ENCODE measurements at places on chromosomes 7 and 10. TPM values are rescaled to one million over a fixed set of nuclear protein-coding genes. Genes with fewer than 3 reads are reported as not detected.

Gene LGI1
- total RNA-seq = not detected

- DNase-seq = peak; percentile 45
- H3K27ac ChIP-seq = no peak overlapping the region
- no peaks in the 10 kb centered on the region for H3K27me3 ChIP-seq
- H3K4me1 ChIP-seq = no peaks in the 10 kb centered on the region
Observed at GRCh38 chr7:107201795-107202450, 33.1 kb downstream of the HBP1 start.

Gene SLC26A5
- not detected for total RNA-seq

DNA sequence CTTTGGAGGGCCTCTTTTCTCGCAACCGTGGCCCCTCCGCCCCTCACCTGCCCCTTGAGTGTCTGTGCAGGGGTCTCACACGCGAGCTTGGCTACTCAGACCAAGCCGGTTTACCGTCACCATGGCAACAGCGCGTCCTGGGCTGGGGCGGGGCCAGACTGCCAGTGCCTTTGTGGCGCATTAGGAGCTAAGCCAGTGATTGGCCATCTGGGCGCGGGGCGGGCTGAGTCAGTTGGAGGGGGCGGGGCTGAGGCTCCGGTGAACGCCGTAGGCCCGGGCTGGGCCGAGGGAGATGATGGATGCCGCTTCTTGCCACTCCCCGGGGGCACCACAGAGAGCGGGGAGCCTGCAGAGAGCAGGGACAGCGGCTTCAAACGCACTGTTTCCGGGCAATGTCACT lies 48.7 kb upstream of the FXYD4 start:
- peaks cover 14% of the 10 kb centered on the region for H3K27me3 ChIP-seq
- H3K4me3 ChIP-seq = no peak overlapping the region
- H3K36me3 ChIP-seq = no peaks in the 10 kb centered on the region
- H3K4me1 ChIP-seq = no peaks in the 10 kb centered on the region

Gene FXYD4
- not detected for total RNA-seq

Gene GRID1
- total RNA-seq = not detected

DNA sequence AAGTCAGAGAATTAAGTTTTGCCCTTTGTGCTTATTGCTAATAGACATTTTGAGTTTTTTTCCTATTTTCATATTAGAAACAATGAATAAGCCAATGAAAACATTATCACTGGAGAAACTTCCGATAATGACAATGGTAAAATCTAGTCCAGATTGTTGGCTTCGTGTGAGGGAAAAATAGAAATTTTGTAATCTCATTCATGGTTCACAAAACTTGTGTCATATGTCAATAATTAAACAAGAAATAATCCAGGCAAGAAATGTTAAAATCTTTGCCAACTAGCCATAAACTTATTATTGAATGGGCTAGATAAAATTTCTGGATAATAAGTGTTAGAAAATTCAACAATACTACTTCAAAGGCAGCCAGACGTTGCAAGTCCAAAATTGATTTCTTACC lies 36.6 kb downstream of the RNLS start:
- no peaks in the 10 kb centered on the region for H3K27me3 ChIP-seq
- no peak for DNase-seq
- 0 out of 2 replicates have a peak, but pooled peaks cover 6% of the 10 kb centered on the region for H3K4me1 ChIP-seq
- H3K36me3 ChIP-seq = no peaks in the 10 kb centered on the region
- no peak overlapping the region for H3K4me3 ChIP-seq

Gene PTPRN2
- total RNA-seq = not detected

Gene GNAI1
- total RNA-seq = 30.7 TPM

- H3K4me3 ChIP-seq = no peak overlapping the region
- no peak for DNase-seq
- H3K36me3 ChIP-seq = no peaks in the 10 kb centered on the region
Observed at GRCh38 chr10:78260141-78260540, 226.5 kb downstream of the RPS24 start.

Gene FKBP6
- total RNA-seq = not detected

Gene CPA4
- total RNA-seq = 16.7 TPM

Gene NME8
- not detected for total RNA-seq

DNA sequence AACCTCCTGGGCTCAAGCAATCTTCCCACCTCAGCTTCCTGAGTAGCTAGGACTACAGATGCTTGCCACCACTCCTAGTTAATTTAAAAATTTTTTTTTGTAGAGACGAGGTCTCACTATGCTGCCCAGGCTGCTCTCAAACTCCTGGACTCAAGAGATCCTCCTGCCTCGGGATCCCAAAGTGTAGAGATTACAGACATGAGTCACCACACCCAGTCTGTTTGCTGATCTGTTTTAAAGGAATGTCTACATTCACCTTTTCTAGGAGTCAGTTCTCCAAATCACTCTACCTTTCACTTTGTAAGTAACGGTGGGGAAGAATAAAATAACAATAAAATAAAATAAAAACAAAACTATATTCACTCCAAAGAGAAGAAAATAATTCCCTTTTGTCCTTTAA lies 86.6 kb upstream of the AGBL3 start:
- peak; percentile 68 for DNase-seq
- peaks cover 55% of the 10 kb centered on the region for H3K4me1 ChIP-seq
- no peak overlapping the region for H3K4me3 ChIP-seq
- peak overlapping the region; percentile 66 for H3K27ac ChIP-seq
- H3K27me3 ChIP-seq = no peaks in the 10 kb centered on the region

Gene FBXL13
- 0.43 TPM for total RNA-seq

GRCh38 chr7:115869190-115869589 lies 161.4 kb downstream of the TFEC start:
- peak; percentile 20 for DNase-seq
- no peaks in the 10 kb centered on the region for H3K36me3 ChIP-seq
- no peak overlapping the region for H3K4me3 ChIP-seq
- no peaks in the 10 kb centered on the region for H3K4me1 ChIP-seq
- 0 out of 2 replicates have a peak, but pooled peaks cover under 1% of the 10 kb centered on the region for H3K27me3 ChIP-seq

Gene ABCC2
- total RNA-seq = under 0.01 TPM

DNA sequence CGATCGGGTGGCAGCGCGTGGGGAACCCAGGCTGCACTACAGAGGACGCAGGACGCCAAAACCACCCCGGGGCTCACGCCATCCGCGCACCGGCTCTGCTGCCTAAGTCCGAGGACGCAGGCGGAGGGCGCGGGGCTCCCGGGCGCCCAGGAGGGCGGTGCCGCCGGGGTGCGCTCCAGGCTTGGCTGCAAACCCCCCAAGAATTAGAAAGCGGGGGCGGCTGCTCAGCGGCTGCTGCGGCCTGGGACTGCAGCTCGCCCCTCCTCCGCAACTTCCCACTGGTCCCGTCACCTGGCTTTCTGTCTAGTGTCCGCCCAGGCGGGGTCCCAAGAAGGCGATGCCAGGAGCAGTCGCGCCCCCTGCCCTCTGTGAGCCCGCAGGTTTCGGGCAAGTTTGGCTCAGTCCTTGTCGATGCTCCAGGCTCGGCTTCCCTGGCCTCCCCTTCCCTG lies 1.7 kb upstream of the POU6F2 start:
- no peak overlapping the region for H3K4me3 ChIP-seq
- no peaks in the 10 kb centered on the region for H3K36me3 ChIP-seq
- no peak overlapping the region for H3K27ac ChIP-seq
- H3K4me1 ChIP-seq = no peaks in the 10 kb centered on the region

DNA sequence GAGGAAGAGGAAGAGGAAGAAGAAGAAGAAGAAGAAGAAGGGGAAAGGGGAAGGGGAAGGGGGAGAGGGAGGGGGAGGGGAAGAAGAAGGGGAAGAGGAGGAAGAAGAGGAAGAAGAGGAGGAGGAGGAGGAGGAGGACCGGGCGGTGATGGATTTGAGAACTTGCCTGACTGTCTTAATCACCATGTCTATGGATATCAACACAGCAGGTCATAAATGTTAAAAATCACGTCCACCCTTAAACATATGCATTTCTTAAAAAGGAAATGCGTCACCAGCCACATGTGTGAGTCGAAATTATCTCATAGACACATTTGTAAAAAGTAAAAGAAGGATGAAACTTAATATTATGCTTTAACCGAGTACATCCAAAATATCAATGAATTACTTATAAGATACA lies 42.1 kb upstream of the INSIG1 start:
- H3K4me1 ChIP-seq = peaks cover 28% of the 10 kb centered on the region
- DNase-seq = peak; percentile 53
- H3K27me3 ChIP-seq = no peaks in the 10 kb centered on the region
- no peak overlapping the region for H3K4me3 ChIP-seq

DNA sequence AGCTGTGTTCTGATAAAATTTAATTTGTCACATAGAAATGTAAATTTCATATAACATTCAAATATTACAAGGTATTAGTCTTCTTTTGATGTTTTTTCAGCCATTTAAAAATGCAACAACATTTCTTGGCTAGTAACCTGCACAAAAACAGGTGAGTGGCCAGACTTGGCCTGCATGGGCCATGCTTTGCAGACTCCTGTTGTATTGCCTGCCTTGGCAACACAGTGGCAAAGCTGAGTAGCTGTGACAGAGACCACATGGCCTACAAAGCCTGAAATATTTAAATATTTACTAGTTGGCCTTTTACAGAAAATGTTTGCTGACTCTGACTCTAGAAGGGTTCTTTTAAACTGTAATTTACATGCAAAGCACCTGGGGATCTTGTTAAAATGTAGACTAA lies 13.5 kb upstream of the TBX20 start:
- H3K27ac ChIP-seq = no peak overlapping the region
- no peaks in the 10 kb centered on the region for H3K36me3 ChIP-seq
- peaks cover 10% of the 10 kb centered on the region for H3K27me3 ChIP-seq
- no peaks in the 10 kb centered on the region for H3K4me1 ChIP-seq

- no peaks in the 10 kb centered on the region for H3K36me3 ChIP-seq
- no peak overlapping the region for H3K27ac ChIP-seq
- peaks cover 15% of the 10 kb centered on the region for H3K4me1 ChIP-seq
- no peaks in the 10 kb centered on the region for H3K27me3 ChIP-seq
Observed at GRCh38 chr7:51126813-51127617, 189.6 kb downstream of the COBL start.

Gene RBP4
- 1.1 TPM for total RNA-seq

Gene OR2A5
- total RNA-seq = not detected

Gene CNPY1
- total RNA-seq = not detected

GRCh38 chr7:67878808-67879207 lies 882.2 kb downstream of the TYW1 start:
- no peaks in the 10 kb centered on the region for H3K27me3 ChIP-seq
- H3K4me3 ChIP-seq = no peak overlapping the region
- no peaks in the 10 kb centered on the region for H3K4me1 ChIP-seq
- H3K27ac ChIP-seq = no peak overlapping the region

DNA sequence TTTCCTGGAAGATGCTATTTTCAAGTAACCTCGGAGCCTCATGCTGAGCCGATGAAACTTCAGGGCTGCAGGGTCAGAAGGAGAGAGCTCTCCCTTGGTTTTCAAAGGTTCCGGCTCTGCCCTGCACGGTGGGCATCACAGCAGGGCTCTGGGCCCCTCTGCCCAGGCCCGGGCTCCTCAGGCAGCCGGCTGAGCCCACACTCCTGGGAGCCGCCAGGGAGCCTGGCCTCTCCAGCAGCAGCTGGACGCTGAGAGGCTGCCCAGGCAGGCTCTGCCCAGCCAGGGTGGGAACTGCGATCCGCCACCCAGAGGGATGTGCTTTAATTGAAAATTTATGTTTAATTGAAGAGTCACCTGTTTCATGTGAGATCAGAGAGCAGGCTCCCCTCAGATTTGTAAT lies 97.5 kb upstream of the MGMT start:
- DNase-seq = no peak
- no peak overlapping the region for H3K4me3 ChIP-seq
- H3K4me1 ChIP-seq = no peaks in the 10 kb centered on the region
- H3K36me3 ChIP-seq = no peaks in the 10 kb centered on the region
- no peaks in the 10 kb centered on the region for H3K27me3 ChIP-seq

DNA sequence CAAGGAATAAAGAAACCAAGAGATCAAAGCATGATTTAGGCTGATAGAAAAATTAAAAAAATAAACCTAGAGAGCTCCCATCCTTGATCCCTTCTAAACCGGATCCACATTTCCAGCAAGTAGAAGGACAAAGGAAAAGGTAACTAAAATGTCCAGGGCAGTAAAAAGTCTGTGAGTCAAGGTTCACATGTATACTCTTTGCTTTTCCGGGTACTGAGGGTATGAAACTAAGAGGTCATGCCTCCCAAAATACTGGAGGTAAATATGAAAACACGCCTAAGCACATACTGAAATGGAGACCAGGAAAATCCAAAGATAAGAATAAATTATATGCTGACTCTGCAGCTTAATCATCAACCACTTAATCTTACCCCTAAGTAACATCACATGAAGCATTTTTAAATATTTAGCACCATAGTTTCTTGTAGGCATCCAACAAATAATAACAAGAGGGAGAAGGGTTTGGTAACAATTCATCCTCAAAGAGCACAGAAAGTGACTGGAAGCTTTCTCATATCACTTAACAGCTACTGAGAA lies 35.4 kb downstream of the JAZF1 start:
- H3K4me1 ChIP-seq = peaks cover 4% of the 10 kb centered on the region
- DNase-seq = no peak
- H3K27me3 ChIP-seq = no peaks in the 10 kb centered on the region
- H3K4me3 ChIP-seq = no peak overlapping the region
- H3K36me3 ChIP-seq = no peaks in the 10 kb centered on the region

Gene AGAP4
- 13.3 TPM for total RNA-seq

Gene RASA4B
- 1.1 TPM for total RNA-seq

Gene SYPL1
- 59.7 TPM for total RNA-seq

- 0 out of 2 replicates have a peak overlapping the region, but pooled peaks have one; percentile 69 for H3K27ac ChIP-seq
- DNase-seq = peak; percentile 46
- H3K36me3 ChIP-seq = no peaks in the 10 kb centered on the region
- H3K4me3 ChIP-seq = no peak overlapping the region
- H3K27me3 ChIP-seq = no peaks in the 10 kb centered on the region
Observed at GRCh38 chr7:32670110-32671025, 175.1 kb downstream of the AVL9 start.

- no peak overlapping the region for H3K27ac ChIP-seq
- no peak overlapping the region for H3K4me3 ChIP-seq
- no peak for DNase-seq
- no peaks in the 10 kb centered on the region for H3K27me3 ChIP-seq
- H3K4me1 ChIP-seq = no peaks in the 10 kb centered on the region
- H3K36me3 ChIP-seq = no peaks in the 10 kb centered on the region
Observed at GRCh38 chr7:150503581-150503980, 11.1 kb upstream of the GIMAP7 start.

DNA sequence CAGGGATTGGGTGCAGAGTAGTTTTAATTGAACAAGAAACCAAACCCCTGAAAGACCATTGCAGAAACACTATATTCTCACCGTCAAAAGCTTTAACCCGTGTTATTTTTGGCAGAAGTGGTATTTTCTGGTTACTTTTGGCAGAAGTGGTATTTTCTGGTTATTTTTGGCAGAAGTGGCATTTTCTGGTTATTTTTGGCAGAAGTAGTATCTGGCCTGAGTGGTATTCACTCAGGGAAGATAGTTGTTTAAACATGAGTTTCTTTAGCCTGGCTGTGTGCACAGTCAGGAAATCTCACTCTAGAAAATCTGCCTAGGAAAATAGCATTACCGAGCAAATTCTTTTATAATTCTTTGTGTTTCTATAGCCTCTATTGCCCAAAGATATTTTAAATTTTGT lies 322.7 kb downstream of the GFRA1 start:
- H3K4me3 ChIP-seq = no peak overlapping the region
- no peaks in the 10 kb centered on the region for H3K36me3 ChIP-seq
- no peaks in the 10 kb centered on the region for H3K27me3 ChIP-seq

Gene PLPP4
- 22.5 TPM for total RNA-seq
